Neural crest cell (in vitro differentiated cells): ENCODE measurements at places on chromosomes 13 and 19. TPM values are rescaled to one million over a fixed set of nuclear protein-coding genes. Genes with fewer than 3 reads are reported as not detected.

The SHD gene
- total RNA-seq, result 2.7 and 4.5 TPM in 2 replicates

DNA sequence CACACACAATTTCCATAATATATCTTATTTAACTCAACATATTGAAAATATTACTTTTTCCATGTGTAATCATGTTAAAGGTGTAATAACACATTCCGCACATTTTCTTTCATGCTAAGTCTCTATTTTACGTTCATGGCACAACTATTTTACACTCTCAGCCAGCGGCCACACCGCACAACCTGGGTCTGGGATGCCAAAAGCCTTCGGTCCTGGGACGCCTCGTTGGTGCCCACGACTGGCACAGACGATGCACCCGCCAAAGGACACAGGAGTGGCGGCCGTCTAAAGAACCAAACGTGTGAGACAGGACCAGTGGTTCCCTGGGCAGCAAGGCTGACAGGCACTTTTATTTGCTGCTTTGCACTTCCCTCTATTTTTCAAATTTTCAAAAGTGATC, 10.0 kb upstream of the PROZ start:
- DNase-seq, result no peak

DNA sequence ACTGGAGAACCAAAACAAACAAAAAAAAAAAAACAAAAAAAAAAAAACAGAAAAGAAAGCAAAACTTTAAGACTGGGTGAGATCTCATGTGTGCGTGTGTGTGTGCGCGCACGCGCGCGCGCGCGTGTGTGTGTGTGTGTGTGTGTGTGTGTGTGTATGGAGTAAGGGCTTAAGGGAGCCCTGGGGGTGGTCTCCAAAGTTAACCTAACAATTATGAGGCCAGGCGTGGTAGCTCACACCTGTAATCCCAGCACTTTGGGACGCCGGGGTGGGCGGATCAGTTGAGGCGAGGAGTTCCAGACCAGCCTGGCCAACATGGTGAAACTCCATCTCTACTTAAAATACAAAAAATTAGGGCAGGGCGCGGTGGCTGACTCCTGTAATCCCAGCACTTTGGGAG, 46.7 kb downstream of the CYP4F22 start:
- DNase-seq, result no peak

- no peak for DNase-seq
These were observed 11.4 kb downstream of the XRCC1 start for GRCh38 chr19:43563816-43564457.

- DNase-seq, result no peak
These were observed 9.1 kb upstream of the TMEM255B start for GRCh38 chr13:113749967-113750366.
